Esophagus squamous epithelium (tissue), 5 donors: ENCODE measurements at places on chromosomes 2 and 18.

DNA sequence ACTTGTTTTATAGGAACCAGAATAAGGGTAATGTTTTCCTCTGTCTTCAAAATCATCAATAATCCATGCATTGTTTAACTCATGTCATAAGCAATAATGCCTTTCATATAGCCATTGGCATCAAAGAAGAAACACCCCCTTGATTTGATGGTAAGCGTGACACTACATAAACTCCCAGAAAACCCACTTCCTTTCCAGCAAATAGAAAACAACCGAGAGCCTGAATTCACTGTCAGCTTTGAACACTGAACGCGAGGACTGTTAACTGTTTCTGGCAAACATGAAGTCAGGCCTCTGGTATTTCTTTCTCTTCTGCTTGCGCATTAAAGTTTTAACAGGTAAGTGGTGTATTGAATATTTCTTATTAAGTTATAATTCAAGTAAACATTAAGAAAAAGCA, at the start of gene ICOS:
TSS of gene ICOS (plus strand) at position 229 of the 400 bp plus-strand sequence. CDS start at position 281, 52 bp downstream.
- DNase-seq: no peak

- DNase-seq: no peak
Observed at GRCh38 chr2:106115250-106115649, 78.9 kb downstream of the UXS1 start.

DNA sequence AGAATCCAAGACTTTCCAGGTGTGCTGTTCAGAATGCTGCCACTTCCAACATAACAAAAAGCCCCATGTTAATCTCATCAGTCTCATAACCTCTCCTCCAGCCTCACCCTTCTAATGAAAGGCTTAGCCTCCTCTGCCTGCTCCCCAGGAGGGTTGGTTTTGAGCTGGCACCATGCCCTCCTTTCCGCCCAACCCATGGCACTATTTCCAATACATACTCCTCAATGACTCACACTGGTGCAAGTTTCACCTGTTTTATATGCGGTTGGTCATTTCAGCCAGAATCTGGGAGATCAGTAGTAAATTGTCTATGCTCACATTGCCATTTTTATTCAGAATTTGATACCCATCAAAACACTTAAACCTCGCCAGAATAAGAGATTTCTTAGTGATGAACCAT, 157.6 kb upstream of the NRP2 start:
- no peak for DNase-seq

- no peak for DNase-seq
Observed at GRCh38 chr2:148998165-148998830, 40.2 kb upstream of the LYPD6B start.

DNA sequence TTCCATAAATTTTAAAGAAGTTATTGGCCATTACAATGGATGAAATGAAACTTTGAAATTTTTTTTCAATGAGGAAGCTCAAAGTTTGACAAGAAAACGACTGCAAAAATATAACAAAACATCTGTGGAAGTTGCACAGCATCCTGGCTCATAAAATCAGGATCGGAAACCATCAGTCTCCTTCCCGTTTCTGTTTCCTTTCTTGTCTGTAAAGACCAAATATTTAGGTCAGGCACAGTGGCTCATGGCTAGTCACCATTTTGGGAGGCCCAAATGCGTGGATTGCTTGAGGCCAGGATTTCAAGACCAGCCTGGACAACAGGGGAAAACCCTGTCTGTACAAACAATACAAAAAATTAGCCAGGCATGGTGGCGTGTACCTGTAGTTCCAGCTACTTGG, 27.6 kb upstream of the SSB start:
- DNase-seq: no peak

- DNase-seq: no peak
Observed at GRCh38 chr2:86552889-86553288, 10.4 kb downstream of the CHMP3 start.
